Aorta (tissue), 5 donors: ENCODE measurements at places on chromosomes 6 and 20. TPM values are rescaled to one million over a fixed set of nuclear protein-coding genes. Genes with fewer than 3 reads are reported as not detected.
A peak's percentile ranks its signal among the peaks of the same experiment; 100 is the strongest.

Gene SLC24A3
- total RNA-seq: 23.9 TPM

Gene BANF2
- not detected for total RNA-seq

Gene PRPH2
- total RNA-seq: 1.4 TPM

Gene AKAP12
- total RNA-seq: 77.7 TPM

Gene ARHGAP40
- total RNA-seq: not detected

Gene BEND6
- 3.1 TPM for total RNA-seq

Gene PNPLA1
- total RNA-seq: 0.23 TPM

Gene CYP21A2
- 2.2 TPM for total RNA-seq

Gene SMOC2
- total RNA-seq: 369 TPM

Gene TRAPPC3L
- 0.55 TPM for total RNA-seq

Gene SSTR4
- not detected for total RNA-seq

Gene SIRPD
- total RNA-seq: 0.42 TPM

DNA sequence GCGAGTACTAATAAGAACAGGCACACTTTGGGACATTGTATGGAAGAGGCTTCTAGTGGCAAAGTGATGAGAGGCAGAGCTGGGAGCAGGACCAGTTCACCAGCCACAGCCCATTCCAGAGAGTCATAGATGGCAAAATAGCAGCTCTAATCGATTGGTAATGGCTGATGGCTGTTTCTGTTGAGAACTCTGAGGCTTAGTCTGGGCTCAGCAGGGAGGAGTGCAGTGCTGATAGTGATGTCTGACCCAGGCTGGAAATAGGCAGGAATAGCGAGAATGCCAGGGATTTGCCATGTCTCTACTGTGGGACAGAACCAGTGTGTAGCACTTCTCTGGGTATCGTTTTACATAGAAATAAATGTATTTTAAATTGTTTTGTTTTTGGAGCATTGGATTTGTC lies 620.0 kb upstream of the FLRT3 start:
- DNase-seq: no peak

DNA sequence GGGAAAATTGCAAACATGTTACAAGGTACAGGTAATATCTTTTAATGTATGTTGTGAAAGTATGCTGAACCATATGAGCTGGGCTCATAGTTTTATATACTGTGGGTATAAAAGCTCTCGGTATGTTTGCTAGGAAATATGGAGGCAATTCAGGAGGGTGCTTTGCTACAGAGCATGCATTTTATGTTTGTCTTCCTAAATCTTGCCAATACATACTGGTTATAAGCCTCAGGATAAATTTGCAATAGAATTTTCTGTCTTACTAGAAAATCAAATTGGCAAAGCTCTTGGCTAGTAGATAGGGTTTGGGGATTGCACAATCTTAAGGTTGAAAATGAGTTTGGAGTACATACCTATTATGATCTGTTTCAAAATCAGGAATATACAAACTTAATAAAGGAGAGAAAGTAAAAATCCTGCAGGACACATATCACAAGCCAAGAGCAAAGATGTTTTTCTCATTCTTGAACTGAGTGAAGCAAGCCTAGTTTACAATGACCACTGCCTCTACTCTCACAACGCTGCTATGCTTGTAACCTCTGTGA lies 751.2 kb downstream of the HDGFL1 start:
- no peak for DNase-seq

GRCh38 chr6:25038999-25039398 lies 103.2 kb upstream of the RIPOR2 start:
- no peak for DNase-seq

GRCh38 chr6:158772172-158772571 lies 47.0 kb downstream of the EZR start:
- no peak for DNase-seq

GRCh38 chr20:21513181-21513663 lies 642 bp downstream of the NKX2-2 start:
- no peak for DNase-seq

- DNase-seq: no peak
Observed at GRCh38 chr6:122717350-122717749, 62.2 kb upstream of the FABP7 start.

DNA sequence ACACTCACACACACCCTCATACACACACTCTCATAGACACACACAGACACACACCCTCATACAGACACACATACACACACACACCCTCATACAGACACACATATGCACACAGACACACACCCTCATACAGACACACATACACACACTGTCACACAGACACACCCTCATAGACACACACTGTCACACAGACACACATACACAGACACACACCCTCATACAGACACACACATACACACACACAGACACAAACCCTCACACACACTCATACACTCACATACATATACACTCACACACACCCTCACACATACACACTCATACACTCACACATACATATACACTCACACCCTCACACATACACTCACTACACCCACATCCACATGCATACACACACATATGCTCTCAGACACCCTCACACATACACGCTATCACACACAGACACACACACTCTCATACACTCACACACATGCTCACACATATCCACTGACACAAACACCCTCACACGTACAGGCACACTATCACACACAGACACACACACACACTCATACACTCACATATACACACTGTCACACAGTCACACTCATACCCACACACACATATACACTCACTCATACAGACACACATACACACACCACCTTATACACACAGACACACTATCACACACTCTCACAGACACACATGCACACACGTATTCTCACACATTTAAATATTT lies 9.1 kb downstream of the ADIG start:
- DNase-seq: no peak

DNA sequence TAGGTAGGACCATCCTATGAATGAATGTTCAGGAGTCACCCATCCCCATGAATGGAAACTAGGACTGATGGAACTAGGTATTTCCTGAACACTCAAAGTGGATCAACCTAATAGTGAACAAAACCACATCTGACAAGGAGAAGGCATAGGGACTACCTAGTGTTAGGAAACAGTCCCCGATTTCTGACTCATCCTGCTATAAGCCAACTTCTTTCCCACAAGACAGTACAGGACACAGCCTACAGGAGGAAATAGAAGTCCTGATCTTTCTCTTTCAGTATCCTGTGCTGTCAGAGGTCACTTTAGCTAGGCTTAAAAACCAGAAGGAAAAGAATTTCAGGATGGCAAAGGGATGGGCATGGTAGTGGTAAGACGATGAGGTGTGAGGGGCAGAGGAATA lies 19.5 kb upstream of the GMDS start:
- DNase-seq: no peak

DNA sequence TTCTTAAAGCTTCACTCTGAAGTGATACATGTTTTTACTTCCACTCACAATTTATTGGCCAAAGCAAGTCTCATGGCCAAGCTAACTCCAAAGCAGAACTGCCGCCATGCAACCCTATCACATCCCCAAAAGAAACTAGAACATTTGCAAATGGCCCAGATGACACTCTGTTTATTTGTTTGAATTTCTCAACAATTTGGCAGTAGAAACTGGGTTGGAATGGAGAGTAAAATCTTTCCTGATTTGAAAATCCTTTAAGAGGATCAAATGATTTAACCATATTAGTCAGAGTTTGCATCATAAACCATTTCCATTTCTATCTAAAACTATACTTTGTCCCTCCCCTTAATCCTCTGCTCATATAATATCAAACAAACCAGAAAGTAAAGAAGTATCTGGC lies 39.1 kb upstream of the E2F3 start:
- no peak for DNase-seq

GRCh38 chr6:90274451-90275030 lies 22.1 kb downstream of the BACH2 start:
- DNase-seq: peak; percentile 55

GRCh38 chr6:138677538-138677937 lies 96.0 kb upstream of the CCDC28A start:
- DNase-seq: no peak

GRCh38 chr6:143941852-143942627 lies 66.0 kb downstream of the PLAGL1 start:
- peak; percentile 55 for DNase-seq

DNA sequence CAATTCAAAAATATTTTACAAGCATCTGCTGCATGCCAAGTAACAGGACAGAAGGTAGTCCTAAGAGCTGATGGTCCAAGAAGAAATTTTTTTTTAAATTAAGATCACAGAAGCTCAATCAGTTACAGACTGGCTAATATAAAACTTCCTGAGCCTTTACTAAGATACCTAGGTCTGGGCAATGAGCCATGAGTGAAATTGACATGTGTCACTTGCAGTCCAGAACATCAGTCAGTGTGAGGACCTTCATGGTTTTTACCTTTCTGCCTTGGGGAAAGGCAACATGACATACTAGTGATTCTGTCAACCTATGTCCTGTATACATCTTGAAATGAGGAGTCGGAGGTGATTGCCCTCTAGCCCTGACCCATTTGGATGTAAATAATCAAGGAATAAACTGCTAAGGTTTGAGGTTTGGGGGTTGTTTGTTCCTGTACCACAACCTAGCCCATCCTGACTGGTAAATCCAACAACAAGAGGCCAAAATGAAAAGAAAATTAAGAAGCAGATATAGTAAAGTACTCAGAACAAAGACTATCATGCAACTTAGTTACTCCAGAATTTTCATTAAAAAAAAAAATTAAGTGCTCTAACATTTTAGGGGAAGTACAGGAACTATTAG lies 70.0 kb downstream of the CNKSR3 start:
- no peak for DNase-seq

- DNase-seq: no peak
Observed at GRCh38 chr6:143973097-143973966, 34.7 kb downstream of the PLAGL1 start.

DNA sequence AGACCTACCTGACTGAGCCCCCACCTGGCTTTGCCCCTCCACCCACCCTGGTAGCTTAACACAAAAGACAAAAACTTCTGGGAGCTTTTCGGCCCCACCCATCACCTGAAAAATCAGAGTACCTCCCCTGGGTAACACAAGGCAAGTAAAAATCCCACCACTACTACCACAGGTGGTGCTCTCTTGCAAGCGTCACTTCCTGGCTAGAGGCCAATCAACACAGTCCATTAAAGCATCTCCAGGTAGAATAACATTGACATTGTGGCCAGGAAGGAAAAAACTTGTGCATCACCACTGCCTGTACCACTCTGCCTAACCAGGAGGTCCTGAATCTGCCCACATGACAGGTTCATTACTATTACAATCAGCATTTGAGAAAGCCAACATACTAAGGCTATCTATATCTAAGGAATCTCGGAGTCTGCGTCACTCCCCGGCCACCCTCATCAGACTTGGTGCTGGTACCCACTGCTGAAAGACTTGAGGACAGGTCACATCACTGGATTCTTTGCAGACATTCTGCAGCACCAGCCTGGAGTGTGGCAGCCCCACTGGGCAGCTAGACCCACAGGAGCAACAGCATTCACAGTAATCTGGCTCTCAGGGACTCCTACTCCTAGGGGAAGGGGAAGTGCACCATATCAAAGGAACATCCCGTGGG lies 125.9 kb downstream of the CDK19 start:
- DNase-seq: no peak

DNA sequence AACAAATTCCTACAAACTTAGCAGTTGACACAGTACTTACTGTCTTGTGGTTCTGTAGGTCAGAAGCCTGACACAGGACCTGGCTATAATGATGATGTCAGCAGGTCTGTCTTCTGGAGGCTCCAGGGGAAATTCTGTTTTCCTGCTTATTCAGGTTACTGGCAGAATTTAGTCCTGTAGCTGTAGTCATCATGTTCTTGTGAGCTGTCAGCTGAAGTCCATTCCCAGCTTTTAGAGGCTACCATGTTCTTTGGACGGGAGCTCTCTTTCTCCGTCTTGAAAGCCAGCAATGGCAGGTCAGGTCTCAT lies 99.2 kb downstream of the HIVEP1 start:
- no peak for DNase-seq

DNA sequence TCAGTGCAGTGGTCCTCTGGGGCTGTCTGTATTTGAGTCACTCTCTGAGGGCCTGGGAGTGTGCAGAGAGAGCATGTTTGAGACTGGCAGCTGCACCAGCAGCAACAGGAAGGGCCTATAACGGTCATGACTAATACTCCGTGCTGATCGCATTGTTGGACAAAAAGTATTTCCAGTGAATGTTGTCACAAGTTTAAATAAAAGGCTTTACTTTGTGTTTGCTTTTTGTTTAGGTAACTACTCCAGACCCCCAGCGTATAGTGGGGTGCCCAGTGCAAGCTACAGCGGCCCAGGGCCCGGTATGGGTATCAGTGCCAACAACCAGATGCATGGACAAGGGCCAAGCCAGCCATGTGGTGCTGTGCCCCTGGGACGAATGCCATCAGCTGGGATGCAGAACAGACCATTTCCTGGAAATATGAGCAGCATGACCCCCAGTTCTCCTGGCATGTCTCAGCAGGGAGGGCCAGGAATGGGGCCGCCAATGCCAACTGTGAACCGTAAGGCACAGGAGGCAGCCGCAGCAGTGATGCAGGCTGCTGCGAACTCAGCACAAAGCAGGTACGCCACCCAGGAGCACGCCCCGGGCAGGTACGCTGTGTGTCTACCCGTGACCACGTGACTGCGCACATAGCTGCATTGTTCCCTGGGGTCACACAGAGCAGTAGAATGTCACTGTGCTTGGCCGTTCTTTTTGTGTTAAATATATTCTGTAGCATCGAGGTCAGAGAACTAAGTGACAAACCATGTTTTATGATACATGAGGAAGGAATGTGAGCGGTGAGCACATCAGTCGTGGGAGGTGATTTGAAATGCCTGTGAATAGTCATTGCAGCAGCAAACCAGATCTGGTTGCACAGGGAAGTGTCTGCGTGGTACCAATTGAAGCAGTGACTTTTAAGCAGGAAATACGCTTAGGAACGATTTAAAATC lies 174.7 kb downstream of the TMEM242 start:
- peak; percentile 87 for DNase-seq

GRCh38 chr6:46638650-46639049 lies 14.0 kb downstream of the CYP39A1 start:
- DNase-seq: no peak
